ENCODE measurements at places on chromosomes 16 and 17.

- DNase-seq, result no peak
These were observed 110.2 kb upstream of the NLRP1 start for GRCh38 chr17:5694551-5694950.

DNA sequence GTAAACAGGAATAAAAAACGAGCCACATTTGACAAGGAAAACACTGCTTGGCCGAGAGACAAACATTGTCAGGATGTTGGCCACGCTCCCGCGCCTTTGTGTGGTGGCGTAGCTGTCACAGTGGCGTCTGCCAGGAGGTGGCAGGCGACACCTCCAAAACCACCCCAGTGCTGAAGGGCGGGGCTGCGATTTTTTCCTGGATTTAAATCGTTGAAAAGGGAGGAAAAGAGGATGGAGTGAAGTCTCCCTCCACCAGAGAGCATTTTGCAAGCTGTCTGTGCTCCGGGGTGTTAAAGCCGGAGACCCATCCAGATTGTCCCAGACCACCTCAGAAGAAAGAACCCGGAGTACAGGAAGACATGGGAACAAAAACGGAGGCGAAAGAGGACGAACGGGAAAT, 12.7 kb downstream of the MRM3 start:
- DNase-seq, result peak; percentile 47

DNA sequence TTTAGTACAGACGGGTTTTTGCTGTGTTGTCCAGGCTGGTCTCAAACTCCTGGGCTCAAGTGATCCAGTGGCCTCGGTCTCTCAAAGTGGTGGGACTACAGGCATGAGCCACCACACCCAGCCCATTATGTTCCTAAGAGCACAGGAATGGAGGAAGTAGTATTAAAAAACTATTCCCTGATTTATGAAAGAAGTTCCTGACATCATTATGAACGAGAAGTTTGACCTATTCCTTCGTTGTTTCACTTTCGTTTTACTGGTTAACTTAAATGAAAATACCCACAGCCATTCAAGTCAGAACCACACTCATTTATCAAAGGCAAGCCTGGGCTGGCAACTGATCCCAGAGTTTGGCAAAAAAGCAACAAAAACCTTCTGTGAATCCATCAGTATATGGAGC, 13.5 kb upstream of the CBX4 start:
- DNase-seq, result no peak

GRCh38 chr17:51585514-51586104, 325.3 kb downstream of the UTP18 start:
- DNase-seq, result peak; percentile 18

DNA sequence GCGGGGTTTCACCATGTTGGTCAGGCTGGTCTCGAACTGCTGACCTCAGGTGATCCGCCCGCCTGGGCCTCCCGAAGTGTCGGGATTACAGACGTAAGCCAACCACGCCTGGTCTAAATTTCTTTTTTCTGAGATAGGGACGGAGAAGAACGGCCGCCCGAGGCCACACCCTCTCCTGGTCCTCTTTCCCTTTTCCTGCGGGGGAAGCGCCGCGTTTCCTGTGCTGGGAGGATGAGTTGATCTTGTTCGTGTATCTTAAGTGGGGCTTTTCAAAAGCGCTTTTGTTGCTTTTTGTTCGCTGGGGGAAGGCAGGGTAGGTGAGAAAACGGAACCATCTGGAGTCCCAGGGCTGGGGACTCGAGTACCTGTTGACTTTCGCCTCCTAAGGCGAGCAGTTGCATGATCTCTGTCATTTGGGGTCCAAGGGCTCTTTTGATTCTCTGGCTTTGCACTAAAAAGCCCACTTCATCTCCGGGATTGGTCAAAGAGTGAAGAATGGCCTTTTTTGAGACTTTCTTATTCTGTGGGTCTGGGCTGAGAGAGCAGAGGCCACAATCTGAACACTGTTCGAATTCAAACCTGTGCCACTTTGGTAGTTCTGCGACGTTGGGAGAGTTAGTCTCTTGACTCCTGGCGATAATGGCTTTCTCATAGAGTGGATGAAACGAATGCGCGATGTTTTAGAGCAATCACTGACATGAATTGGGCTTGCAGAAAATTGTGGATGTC, 1.3 kb downstream of the FUS start:
- no peak for DNase-seq

DNA sequence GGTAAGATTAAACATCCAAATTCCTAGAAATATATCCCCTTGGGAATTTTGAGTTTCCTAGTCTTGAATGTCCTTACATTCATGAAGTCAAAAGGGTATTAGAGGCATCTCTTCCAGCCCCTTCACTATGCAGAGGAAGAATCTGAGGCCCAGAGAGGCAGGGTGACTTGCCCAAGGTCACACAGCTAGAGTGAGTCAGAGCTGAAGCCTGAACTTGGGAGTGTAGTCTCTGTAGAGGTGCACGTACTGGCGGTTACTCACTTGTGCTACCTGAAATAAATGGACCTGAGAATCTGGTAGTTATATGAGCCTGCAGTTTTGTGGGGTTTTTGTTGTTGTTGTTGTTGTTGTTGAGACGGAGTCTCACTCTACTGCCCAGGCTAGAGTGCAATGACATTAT, 164.0 kb downstream of the XYLT1 start:
- DNase-seq, result no peak

DNA sequence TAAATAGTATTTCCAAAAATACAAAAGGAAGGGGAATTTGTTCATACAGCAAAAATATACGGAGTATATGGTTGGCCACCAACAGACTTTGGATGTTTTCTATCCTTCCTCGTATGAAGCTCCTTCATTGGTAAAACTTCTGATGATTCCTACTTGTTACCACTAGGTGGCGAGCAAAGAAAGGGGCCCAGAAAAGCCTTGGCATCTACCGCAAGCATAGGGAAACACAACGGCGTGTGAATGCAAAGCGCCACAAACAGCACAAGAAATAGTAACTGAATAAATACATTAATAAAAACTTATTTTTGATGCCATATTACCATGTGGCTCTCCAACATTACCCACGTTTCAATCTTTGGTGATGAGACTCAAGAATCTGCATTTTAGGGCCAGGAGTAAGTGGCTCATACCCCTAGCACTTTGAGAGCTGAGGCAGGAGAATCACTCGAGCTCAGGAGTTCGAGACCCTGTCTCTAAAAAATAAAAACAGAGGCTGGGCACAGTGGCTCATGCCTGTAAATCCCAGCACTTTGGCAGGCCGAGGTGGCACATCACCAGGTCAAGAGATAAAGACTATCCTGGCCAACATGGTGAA, 34.5 kb downstream of the YWHAE start:
- DNase-seq, result peak; percentile 59

DNA sequence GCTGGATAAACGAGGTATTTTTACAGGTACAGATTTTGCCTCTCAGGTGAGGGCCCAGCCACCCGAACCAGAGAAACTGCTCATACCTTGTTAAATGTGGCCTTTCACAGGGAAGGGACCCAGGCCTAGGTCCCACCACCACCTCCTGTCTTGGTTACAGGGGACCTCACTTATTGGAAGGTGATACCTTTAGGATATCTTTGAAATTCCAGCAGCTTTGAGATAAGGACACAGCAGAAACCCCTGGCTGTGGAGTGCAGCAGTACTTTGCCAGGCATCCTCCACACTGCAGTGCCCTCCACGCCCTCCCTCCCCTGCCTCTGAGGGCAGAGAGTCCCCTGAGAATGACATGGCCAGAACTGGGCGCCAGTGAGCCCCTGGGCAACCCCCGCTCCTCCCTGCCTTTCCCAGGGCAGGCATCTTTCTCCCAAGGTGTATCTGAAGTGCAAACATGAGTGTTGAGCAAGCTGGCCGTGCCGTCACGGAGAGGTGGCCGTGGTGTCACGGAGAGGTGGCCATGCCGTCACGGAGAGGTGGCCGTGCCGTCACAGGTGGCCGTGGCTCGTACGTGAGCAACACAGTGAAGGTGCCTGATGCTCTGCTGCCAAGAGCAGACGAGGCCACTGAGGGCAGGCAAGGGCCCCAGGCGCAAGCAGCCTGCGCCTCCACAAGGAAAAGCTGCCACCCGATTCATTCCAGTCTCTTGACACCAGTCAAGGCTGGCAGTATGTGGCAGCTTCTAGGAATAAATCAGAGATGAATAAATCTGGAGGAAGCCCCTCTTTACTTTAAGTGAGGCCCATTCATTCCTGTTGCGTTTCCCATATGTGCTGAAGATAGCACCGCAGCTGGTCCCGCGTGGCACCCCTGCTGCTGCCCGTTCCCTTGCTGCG, 134.5 kb upstream of the CHMP6 start:
- DNase-seq, result no peak

- no peak for DNase-seq
These were observed 42.5 kb upstream of the ABR start for GRCh38 chr17:1222321-1222720.

GRCh38 chr16:12674071-12674470, 129.6 kb downstream of the CPPED1 start:
- no peak for DNase-seq

DNA sequence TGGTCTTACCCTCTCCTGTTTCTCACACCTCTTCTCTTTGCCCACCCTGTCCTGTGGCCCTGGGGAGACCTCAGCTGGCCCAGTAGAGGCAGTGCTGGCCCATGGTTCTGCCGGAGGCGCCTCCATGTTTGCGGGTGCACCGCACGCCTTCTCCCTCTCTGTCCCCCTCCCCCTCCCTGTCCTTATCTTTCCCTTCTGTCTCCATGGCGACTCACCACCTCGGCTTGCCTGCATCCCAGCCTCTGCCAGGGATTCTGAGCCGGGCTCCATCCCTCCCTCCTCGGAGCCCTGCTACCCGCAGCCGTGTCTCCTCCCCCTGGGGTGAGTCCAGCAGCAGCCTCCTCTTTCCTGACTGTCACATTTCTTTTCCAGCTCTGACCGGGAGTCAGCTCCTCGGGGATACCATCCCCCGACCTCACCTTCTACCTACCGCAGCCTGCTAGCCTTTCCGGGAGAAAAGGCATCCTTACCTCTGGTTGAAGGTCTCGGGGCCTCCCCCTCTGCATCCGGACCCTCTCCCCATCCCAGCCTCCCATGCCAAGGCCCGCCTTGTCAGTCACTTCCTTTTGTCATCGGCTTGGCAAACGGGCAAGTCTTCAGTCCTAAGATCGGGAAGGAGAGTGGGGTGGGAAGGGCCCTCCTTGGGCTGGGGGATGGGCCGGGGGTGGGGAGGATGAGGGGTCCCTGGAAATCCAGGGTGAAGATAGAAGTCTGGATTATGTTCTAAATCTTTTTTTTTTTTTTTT, at the start of gene RNF112:
TSS of gene RNF112 (plus strand) at position 358 of the 746 bp plus-strand sequence. CDS start at position 535, 177 bp downstream.
- no peak for DNase-seq
